ENCODE measurements at places on chromosomes 5 and 9. TPM values are rescaled to one million over a fixed set of nuclear protein-coding genes. Genes with fewer than 3 reads are reported as not detected.

Gene FBN2
- total RNA-seq, result 0.46 TPM

Gene STC2
- 0.20 TPM for total RNA-seq

Gene IL7R
- 7.4 TPM for total RNA-seq

Gene SPATA31A3
- total RNA-seq, result not detected

Gene PCDHGA4
- 0.50 TPM for total RNA-seq

Gene PRR16
- 0.16 TPM for total RNA-seq

Gene DOCK8
- total RNA-seq, result 10.6 TPM

Gene TAF11L10
- not detected for total RNA-seq

Gene TRMO
- total RNA-seq, result 14.7 TPM

Data from right lobe of liver (tissue), 6 donors.